Inflammatory macrophage (primary cell): ENCODE measurements at places on chromosomes 6 and 20.

DNA sequence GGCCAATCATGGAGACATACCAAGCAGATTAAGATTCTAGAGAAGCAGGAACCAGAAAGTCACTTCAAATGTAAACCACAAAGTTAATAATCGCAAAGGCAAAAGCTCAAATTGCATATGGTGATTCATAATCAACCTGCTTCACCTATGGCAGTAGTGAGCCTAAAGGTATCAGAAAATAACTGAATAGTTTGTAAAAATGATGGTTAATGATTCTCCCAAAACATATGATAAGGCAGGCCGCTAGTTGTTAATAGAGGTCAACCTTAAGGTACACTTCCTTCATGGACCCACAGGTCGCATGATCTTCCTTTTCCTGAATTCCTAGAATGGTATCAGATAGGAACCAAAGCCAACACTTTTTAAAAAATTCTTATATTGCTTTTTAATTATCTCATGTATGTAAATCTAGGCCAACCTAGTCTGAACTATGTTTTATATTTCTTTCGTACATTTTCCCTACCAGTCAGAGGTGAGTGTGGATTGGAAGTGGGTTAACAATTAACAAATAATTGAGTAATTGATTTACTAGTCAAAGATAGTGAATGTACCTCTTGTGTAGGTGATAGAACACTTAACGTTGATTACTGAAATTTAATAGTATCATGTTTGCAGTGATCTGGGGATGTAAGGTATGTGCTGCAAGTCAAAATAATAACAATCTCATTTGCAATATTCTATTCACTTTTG, 16.4 kb downstream of the TAAR2 start:
- no peak for DNase-seq

- no peak for DNase-seq
Measured at GRCh38 chr6:152087701-152088100, 280.2 kb downstream of the ESR1 start.

DNA sequence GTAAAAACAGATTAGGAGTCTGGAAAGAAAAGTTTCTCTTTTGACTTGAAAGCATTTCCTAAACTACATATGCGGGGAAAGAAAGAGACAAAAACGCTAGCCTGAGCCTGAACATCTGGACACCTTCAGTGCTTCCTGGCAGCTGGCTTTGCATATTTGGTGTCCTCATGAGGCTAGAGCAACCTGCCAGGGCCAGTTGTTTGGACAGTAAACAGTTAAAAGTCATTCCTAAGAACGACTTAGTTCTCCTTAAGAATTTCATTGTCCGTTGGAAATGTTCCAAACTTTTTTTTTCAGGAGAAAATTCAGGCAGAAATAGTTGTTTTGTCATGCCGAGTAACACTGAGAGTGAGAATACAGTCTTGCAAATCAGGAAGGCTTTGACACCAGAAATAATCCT, 199.8 kb downstream of the SMOC2 start:
- DNase-seq: no peak

DNA sequence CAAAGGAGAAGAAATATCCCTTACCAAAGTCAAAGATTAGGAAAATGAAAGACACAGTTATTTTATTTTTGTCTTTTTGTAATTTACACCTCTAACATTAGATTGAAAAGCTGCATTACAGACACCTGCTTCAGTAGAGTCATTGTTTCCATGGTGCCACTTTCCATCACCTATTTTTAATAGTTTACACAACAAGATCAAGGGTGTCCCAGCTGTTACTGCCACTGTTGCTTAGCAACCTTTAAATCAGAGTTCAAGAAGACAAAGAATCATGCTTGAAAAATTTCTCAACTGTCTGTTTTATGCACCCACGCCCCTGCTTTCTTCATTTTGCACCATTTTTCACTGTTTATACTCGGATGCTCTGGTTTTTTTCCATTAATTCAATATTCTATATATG, 668.2 kb upstream of the GJE1 start:
- no peak for DNase-seq

DNA sequence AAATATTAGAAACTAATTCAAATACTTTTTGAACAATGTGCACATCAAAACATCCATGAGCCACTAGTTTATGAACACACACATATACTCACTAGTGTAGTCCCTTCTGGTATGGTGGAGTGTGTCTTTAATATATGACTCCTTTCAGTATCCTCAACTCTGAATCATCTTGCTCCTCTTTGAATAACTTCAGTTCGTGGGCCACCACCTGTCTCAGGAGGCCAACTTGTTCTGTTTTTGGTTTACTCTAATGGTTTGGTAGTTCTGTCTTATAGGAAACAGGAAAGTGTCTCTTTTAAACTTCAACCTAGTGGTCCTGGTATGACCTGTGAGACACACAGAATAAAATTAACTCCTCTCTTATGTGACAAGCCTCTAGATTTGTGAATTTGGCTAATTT, 55.6 kb downstream of the ZNF292 start:
- DNase-seq: no peak

DNA sequence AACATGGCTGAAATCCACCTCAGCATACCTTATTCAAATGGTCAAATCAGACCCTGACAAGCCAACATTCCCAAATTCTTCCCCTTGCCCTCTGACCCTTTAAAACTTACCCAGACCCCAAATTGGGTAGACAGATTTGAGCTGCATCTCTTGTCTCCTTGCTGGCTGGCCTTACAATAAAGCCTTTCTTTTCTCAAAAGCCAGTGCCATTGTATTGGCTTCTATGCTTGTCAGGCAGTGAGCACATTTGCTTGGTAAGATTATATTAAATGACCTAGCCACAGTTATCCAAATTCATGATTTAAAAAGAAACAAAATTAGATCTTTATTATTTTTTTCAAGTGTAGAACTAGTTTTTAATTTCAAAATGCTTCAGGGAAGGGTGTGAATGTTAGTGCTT, 67.8 kb upstream of the FAM83B start:
- no peak for DNase-seq

DNA sequence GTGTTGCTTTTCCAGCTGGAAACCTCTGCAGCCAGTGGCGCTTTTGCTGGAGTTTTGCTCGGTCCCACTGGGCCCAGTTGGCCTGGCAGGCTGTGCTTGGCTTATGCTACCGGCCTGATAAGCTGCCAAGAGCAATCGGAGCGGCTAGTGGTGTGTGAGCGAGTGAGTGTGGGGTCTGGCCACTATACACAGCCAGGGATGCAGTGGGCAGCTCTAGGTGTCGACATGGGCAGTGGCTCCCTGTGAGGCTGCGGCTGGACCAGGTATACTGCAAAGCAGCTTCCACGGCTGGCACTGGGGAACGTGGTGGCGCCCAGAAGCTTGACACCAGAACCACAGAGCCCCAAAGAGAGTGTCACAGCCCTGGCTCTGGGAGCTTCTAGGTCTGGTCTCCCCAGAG, 996.5 kb downstream of the GRIK2 start:
- DNase-seq: no peak

- no peak for DNase-seq
Measured at GRCh38 chr6:105815661-105816555, 270.2 kb upstream of the PRDM1 start.

GRCh38 chr20:23298926-23299672, 51.5 kb upstream of the NXT1 start:
- no peak for DNase-seq

DNA sequence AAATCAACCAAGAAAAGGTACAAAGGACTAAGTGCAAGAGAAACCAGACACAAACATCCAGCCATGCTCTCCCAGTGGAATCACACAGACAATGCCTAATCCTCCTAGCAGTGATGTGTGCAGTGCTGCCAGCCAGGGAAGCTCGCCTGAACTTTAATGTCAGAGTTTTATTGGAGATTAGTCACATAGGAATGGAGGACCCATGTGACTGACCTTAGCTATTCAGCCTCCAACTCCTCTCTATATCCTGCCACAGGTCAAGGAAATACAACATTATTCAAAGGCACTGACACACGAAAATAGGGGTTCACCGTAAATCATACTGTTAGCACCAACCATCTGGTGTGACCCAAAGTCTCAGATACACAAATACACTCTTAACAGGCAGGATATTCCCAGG, 684.6 kb downstream of the DOK5 start:
- no peak for DNase-seq

DNA sequence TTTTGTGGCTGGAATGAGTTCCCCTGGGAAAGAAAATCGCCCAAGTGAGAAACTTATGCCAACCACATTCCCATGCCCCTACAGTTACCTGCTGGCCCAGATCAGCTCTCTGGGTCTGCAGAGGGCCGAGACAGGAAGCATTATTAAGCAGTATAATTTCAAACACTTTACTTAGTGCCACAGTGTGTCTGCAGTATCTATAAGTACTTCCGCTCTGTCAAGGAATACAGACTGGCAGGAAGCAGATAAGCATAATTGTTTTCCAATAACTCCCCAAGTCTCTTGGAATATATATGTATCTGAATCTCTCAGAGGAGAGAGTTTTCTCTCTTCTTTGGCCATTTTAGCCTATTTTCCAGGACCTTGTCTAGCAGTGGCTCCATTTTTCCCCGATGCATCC, 24.9 kb downstream of the SAYSD1 start:
- DNase-seq: no peak

- DNase-seq: no peak
Measured at GRCh38 chr20:44900231-44900854, 9.5 kb upstream of the PABPC1L start.

- DNase-seq: no peak
Measured at GRCh38 chr6:70894001-70894400, 62.9 kb downstream of the B3GAT2 start.

GRCh38 chr6:96931198-96931597, 6.7 kb downstream of the KLHL32 start:
- DNase-seq: no peak

GRCh38 chr6:97023982-97024381, 99.5 kb downstream of the KLHL32 start:
- no peak for DNase-seq
